Foreskin fibroblast (primary cell): ENCODE measurements at places on chromosomes 12 and 14.

DNA sequence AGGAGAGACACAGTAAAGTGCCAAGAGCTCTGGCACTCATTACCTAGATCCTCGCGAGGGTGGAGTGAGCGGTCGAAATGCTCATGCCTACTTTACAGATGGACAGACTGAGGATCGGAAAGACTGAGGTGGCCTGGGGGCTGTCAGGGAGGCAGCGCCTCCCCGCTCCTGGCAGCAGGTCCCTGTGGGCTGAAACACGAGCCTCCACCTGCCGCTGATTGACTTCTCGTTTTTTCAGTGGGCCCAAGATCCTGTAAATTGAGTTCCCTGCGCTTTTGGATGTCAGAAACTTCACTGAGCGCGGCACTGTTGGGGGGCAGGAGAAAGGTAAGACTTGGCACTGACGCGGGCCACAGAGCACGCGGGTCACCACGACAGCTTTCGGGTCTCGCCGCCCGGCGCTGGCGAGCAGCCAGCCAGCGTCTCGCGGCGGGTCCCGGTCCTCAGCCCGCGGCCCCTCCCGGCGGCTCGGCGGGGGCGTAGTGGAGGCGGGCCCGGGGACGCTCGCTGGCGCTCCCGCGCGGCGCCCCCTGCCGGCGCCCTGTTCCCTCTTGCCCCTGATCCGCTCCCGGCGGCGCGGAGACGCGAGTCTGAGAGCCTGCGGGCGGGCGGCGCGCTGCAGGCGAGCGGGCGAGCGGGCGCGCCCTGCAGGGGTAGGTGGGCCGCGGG, 552 bp upstream of the SCN8A start:
- peak; percentile 96 for DNase-seq

DNA sequence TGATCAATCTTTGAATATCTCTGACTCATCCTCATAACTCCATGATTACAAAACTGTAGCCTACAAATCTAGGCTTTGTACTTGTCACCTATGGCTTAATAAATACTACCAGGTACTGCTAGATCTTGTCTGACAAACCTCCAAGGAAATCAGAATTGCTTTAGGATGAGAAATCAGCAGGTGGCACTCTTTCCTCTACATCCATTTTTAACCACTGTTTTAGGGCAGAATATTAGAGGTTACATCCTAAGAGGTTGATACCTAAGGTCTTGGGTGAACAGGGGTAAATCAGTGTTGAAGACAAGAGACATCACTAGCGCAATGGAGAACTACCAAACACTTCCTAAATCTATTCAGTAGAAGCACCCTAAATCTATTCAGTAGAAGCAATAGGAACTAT, 63.1 kb upstream of the SOX5 start:
- DNase-seq = no peak

DNA sequence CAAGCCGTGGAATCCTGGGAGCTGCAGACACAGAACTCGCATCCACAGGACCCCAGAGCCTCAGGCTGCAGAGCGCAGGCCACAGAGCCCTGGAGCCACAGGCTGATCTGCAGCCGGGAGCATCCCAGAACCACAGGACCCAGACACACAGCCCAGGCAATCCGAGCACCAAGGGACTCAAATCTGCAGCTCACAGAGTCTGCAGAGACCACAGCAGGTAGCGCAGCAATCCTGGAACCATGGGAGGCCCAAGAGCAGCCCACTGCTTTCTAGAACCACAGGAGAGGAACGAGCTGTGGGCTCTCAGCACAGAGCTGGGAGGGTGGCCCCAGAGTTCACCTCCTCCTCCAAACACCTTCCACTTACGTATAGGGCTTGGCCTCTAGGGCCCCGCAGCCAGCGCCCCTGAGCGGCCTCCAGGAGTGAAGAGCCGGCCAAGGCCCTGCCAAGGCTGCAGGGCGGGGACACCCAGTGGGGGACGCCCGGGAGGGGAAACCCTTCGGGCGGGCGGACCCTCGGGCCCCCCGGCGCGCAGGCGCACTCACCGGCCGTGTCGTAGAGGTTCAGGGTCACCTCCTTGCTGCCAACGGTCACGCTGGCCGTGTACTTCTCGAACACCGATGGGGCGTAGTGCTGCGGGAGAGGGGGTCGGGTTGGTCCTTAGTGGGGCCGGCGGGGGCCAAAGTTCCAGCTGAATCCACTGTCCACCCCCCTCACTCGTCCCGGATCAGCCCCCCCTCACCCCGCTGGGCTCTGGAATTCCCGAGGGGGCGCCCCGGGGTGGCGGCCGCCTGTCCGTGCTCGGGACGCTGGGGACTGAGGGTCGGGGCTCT, 665 bp downstream of the RHOF start:
- DNase-seq = no peak

DNA sequence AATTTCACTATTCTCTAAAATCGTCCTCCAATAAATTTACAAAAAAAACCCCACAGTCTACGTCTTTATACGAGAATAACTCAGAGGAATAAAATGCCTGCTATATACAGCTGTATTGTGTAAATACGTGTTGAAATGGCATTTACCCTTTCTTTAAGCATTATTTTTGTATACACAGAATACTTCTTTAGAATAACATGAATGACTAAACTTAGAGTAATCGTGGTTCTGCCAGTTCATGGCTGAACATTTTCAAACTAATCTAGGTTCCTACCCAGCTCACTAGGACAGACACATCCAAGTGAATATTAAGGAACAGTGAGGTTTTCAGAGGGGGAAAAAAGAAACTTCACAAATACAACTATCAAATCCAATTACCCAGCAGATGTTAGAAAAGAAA, 24.6 kb downstream of the DICER1 start:
- DNase-seq = no peak

- DNase-seq = peak; percentile 14
Measured at GRCh38 chr12:24226745-24227350, 277.4 kb upstream of the SOX5 start.

- peak; percentile 11 for DNase-seq
Measured at GRCh38 chr14:88611878-88612277, 49.0 kb downstream of the ZC3H14 start.

DNA sequence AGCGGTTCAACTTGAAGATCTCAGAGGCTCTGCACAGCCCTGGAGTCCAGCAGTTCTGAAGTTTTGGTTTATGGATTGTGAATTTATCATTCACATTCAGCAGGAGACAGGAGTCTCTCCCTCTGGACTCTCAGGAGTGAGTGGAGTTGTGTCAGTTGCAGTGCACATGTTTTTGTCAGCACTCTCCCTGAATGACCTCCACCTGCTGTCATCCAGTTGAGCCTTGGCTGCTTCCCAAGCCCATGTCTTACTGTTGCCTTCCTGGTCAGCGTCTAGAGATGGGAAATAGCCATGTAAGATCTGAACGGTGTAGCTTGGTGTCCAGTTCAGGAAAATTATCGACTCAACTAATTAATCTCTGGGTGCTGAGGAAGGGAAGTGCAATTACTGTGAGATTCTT, 133.2 kb downstream of the PRKCH start:
- DNase-seq = no peak

- DNase-seq = no peak
Measured at GRCh38 chr12:43196268-43196907, 355.6 kb downstream of the ADAMTS20 start.

DNA sequence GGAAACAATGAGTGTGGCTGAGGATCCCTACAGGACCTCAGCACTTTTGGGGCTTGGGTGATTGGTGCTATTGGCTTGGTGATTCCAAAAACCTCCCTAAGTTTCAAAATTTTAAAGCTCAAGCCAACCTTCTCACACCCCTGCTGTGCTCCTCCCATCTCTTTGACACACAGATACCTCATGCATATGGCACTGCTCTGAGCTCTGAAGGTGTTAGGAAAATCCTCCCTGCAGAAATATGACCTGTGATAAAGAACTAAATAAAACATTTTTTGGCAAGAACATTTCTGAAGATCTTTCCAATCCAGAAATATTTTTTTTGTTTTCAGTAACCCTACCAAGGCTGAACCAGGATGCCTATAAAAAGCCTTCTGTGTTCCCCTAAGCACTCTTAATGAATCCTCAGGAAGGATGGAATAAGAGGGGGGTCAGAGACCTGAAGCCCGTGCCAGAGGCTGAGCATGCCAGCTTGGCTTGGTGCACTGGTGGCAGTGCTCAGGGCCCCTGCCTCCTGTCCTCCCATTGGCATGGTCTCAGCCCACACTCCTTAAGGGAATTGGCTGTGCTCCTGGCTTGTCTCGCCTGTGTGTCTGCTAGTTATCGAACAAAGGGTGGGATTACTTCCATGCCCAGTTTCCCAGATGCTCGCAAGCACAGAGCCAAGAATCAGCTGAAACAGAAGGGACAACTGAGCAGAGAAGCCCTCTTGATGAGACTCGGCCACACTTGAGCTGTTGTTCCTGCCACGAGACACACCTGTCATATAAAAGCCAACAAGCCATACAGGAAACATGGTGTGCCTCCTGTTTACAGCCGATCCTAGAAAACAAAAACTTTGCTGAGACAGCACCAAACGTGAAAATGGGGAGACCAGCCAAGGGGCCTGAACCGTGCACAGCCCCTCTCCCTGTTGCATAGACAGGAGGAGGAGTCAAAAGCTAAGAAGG, 132.7 kb upstream of the EEA1 start:
- no peak for DNase-seq

DNA sequence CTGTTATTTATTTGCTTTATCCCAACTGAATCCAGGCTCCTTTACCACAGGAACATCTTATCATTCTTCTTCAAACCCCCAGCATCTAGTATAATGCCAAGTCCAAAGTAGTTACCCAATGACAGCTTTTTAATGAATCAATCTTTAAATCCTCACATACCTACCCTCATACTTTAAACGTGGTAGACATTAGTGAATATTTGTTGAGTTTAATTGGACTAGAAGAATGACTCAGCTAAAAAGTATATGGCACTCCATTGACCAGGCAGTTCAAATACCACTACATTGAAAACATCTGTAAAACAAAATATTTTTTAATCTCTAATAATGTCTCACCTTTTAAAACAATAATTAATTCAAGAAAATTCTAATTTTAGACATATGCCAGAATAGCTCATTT, 98.1 kb downstream of the ZFC3H1 start:
- no peak for DNase-seq

- DNase-seq = peak; percentile 56
Measured at GRCh38 chr14:61033054-61033453, 52.0 kb downstream of the SLC38A6 start.

GRCh38 chr12:56361487-56362129, 1.0 kb downstream of the APOF start:
- DNase-seq = no peak

GRCh38 chr14:77667331-77667730, 40.5 kb downstream of the ALKBH1 start:
- no peak for DNase-seq
